ENCODE measurements at places on chromosomes 4 and X. TPM values are rescaled to one million over a fixed set of nuclear protein-coding genes. Genes with fewer than 3 reads are reported as not detected.

GRCh38 chrX:53088136-53088974, 5.6 kb upstream of the KANTR start:
- DNase-seq = peak; percentile 52
- no peaks in the 10 kb centered on the region for H3K27me3 ChIP-seq
- H3K4me1 ChIP-seq = peaks cover 37% of the 10 kb centered on the region
- peak overlapping the region; percentile 48 for H3K27ac ChIP-seq
- peaks cover 5% of the 10 kb centered on the region for H3K36me3 ChIP-seq
- H3K4me3 ChIP-seq = no peak overlapping the region

Gene CFI
- total RNA-seq = 598 TPM

GRCh38 chrX:101028562-101028961, 23.3 kb downstream of the TRMT2B start:
- H3K27ac ChIP-seq = no peak overlapping the region
- H3K36me3 ChIP-seq = peaks cover 6% of the 10 kb centered on the region
- no peak overlapping the region for H3K4me3 ChIP-seq
- H3K4me1 ChIP-seq = no peaks in the 10 kb centered on the region
- DNase-seq = no peak
- H3K27me3 ChIP-seq = no peaks in the 10 kb centered on the region

Gene BANK1
- total RNA-seq = 1.7 TPM

DNA sequence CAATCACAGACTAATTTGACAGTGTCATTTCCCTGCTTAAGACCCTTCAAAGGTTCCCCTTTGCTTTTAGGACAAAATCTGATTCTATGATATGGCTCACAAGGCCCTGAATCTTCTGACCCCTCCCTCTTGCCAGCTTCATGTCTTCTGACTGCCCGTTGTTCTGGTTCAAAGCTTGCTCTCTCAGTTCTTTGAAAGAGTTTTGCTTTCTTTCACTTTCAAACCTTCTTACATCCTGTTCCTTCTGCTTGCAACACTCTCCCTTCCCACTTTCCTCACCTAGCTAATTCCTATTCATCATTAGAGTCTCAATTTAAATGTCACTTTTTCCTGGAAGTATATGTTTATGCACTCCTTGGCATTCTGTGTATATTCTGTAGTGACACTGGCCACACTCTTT, 299.2 kb downstream of the IDS start:
- no peaks in the 10 kb centered on the region for H3K27me3 ChIP-seq
- no peak overlapping the region for H3K4me3 ChIP-seq
- no peak overlapping the region for H3K27ac ChIP-seq
- no peaks in the 10 kb centered on the region for H3K36me3 ChIP-seq
- no peak for DNase-seq
- H3K4me1 ChIP-seq = no peaks in the 10 kb centered on the region

GRCh38 chrX:12149670-12150407, 11.6 kb downstream of the FRMPD4 start:
- H3K27me3 ChIP-seq = no peaks in the 10 kb centered on the region
- H3K4me1 ChIP-seq = no peaks in the 10 kb centered on the region
- H3K36me3 ChIP-seq = no peaks in the 10 kb centered on the region
- DNase-seq = no peak

DNA sequence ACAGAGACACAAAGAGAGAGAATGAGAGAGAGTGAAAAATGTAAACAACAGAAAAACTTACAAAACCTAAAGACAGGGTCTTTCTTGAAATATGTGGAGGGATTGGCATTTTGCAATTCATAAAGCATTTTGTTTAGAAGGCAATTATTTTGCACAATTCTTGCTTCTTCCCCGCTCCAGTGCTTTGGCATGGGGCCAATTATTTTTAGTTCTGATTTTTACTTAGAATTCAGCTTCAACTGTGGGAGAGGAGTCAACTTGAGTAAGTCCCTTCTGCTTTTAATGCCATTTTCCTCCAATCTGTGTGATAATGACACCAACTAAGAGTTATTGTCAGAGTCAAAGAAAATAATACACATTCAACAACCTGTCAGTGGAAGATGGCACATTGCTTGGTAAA, 1051.9 kb downstream of the NLGN4X start:
- H3K4me3 ChIP-seq = no peak overlapping the region
- H3K27me3 ChIP-seq = no peaks in the 10 kb centered on the region
- H3K36me3 ChIP-seq = no peaks in the 10 kb centered on the region
- DNase-seq = no peak
- H3K27ac ChIP-seq = no peak overlapping the region
- no peaks in the 10 kb centered on the region for H3K4me1 ChIP-seq

DNA sequence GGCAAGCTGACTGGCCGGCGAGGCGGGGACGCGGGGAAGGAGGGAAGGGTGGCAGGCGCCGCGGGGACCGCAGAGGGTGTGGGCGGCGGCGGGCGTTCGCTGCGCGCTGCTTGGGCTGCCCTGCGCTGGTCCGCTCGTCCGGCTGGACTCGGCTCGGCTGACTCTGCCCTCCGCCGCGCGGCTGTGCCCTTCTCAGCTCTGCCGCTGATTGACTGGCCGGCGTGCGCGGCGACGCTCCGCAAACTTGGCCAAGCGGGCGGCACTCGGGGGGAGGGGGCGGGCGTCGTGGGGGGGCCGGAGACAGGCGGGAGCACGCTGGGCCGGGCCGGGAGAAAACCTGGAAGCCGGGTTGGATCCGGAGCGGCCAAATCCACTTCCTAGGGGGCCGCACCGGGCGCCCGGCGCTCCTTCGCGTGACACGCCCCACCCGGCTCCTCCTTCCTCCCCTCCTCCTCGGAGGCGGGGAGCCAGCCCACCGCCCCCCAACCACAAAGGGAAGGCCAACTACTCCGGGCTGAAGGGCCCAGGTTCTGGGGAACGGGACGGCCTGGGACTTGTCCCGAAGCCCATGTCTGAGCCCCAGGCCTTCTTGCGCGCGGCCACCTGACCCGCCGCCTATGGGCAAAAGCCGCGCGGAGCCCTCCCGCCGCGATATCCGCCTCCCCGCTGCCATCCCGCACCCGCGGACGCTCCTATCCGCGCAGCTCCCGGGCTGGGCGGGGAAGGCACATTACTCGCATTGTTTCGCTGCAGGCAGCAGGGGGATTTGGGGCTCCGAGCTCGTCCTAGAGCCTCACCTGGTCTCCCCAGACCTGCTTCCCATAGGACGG, at the start of gene GPC4:
Gene GPC4, minus strand, starts transcription at position 214 of the 830 bp plus-strand sequence. CDS start 524 bp downstream, outside the sequence.
- H3K4me3 ChIP-seq = peak within 1 kb of the TSS; percentile 26
- H3K27me3 ChIP-seq = no peaks in the 10 kb centered on the region
- no peaks in the 10 kb centered on the region for H3K36me3 ChIP-seq
- no peak for DNase-seq

Gene SYTL5
- 0.09 TPM for total RNA-seq

DNA sequence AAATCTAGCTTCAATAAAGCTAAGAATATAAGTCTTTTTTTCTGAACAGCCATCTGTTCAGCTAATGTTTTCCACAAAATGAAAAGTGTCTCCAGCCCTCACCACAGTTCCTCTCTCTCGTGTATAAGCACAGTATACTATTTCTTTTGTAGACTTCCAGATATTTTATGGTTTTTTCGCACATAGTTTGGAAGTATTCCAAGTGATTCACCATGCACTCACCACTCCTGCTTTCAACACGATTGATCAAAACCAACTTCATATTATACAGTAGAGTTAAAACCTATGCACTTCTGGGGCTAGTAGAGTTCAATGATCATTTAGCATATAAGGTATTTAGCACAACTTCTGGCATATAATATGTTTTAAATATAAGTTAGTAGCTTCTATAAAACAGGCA, 105.8 kb upstream of the DCAF12L1 start:
- H3K27me3 ChIP-seq = no peaks in the 10 kb centered on the region
- H3K4me1 ChIP-seq = no peaks in the 10 kb centered on the region
- no peak for DNase-seq
- H3K4me3 ChIP-seq = no peak overlapping the region
